Hepatic stellate cell (primary cell): ENCODE measurements at places on chromosomes 1 and 21.
A peak's percentile ranks its signal among the peaks of the same experiment; 100 is the strongest.

- DNase-seq = no peak
Observed at GRCh38 chr1:71081697-71082080, 854 bp upstream of the ZRANB2 start.

DNA sequence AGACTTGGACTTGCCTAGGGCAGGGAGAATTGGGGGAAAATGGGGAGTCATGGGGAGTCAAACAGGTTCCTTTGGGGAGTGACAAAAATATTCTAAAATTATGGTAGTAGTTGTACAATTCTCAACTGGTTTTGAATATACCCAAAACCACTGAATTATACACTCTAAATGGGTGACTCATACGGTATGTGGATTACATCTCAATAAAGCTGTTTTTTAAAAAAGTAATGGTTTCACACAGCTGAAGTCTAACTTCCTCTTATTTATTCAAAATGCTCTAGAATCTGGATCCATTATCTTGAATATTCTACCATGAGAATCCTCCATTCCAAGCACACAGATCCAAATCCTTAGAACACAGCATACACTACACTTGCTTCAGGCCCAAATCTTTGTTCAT lies 11.1 kb downstream of the EIF4G3 start:
- no peak for DNase-seq

GRCh38 chr1:29677028-29678024 lies 441.0 kb downstream of the PTPRU start:
- no peak for DNase-seq

GRCh38 chr1:89599332-89599630 lies 33.6 kb upstream of the LRRC8C start:
- no peak for DNase-seq

DNA sequence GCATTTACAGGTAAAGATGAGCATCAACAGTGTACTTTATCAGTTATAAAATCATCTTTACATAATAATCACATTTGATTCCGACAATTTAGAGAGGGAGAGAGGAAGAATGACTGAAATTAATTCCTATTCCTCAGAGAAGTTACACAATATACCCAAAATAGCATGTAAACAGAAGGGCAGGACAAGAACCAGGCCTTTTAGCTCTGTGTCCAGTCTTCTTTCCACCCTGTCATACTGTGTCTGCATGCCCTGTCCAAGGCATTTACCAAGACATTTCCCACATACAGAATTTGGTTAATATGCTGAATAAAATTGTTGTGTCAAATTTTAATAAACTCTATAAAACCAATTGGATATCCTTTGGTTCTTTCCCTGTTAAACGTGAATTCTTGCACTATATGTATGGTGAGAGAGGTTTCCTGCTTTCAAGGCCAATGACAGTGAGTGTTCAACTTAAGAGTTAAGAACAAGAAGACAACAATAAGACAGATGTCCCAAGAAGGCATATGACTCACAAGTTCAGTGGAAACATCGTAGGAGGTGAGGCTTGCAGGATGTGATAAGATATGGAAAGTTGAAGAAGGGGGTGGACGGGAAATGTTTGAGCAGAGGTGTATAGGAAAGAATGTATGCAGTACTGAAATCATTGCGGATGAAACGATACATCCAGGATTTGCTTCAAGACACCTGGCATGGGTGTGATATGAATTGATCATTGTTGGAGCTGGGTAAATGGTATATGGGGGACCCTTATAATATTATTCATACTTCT lies 20.8 kb downstream of the LRRC8B start:
- DNase-seq = no peak

DNA sequence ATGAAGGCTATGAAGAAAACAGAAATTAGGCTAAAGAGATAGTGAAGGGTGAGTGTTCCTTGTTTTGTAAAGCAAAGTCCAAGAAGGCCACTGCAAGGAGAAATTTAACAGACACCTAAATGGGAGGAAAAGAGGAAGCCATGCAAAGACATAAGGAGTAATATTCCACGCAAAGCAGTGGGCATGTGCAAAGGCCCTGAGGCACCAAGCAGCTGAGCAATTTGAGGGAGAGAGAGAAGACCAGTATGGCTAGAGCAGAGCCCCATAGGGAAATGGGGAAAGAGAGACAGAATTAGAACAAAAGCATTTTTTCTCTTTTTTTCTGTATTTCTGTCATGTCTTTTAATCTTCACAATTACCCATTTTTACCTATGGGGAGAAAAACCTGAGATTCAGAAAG lies 154.1 kb downstream of the TPR start:
- no peak for DNase-seq

DNA sequence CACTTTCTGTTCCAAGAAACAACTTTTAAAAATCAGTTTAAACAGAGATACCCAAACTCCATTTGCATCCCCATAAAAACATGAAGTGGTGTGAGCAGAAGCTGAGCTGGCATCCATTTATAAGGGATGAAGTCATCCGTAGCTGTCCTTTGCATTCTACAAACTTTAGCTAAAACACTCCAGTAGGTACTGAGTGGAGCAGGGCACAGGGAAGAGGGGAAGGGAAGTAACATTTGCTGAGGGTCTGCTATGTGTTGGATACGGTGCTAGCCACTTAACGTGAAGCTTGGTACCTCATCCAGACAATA lies 32.9 kb downstream of the VWA5B1 start:
- no peak for DNase-seq

DNA sequence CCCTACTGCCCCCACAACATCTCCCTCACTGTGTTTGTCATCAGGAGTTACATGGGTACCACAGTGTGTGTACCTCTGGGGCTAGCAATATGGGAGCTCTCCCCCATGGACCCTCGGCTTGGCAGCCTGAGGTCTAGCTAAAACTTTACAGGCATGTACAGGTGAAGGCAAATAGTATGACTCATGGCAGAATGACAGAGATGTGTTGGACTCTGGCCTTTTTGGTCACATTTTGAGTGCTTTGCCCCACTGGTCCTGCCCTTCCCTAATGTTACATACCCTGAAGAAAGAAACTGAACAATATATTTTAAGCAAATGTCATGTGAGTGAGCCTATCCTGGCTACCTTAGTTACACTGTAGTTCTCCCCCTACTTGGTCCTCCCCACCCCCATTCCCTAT lies 124.0 kb downstream of the NGF start:
- DNase-seq = no peak

DNA sequence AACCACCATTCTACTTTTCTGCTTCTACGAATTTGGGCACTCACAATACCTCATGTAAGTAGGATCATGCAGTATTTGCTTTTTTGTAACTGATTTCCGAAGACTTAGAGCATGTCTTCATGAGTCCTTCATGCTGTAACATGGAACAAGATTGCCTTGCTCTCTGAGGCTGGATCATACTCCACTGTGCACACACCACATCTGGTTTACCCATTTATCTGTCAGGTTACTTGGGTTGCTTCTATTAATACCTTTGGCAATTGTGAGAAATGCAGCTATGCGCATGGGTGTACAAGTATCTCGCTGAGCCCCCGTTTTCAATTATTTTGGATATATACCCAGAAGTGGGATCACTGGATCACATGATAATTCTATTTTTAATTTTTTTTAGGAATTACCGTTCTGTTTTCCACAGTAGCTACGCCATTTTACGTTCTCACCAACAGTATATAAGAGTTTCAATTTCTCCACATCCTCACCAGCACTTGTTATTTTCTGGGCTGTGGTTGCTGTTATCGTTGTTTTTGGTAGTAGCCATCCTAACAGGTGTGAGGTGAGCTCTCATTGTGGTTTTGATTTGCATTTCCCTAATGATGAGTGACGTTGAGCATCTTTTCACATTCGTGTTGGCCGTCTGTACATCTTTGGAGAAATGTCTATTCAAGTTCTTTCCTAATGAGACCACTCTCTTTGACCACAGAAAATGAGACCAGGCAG lies 10.7 kb upstream of the SLC2A5 start:
- no peak for DNase-seq

- DNase-seq = no peak
Observed at GRCh38 chr1:155979597-155980343, 1.4 kb upstream of the ARHGEF2 start.

- DNase-seq = no peak
Observed at GRCh38 chr1:47211796-47212269, 20.2 kb downstream of the TAL1 start.

- DNase-seq = no peak
Observed at GRCh38 chr21:46067505-46068201, 30.3 kb upstream of the COL6A2 start.

GRCh38 chr1:79695138-79695537 lies 688.6 kb upstream of the ADGRL4 start:
- no peak for DNase-seq

- peak; percentile 60 for DNase-seq
Observed at GRCh38 chr1:41672173-41672572, 187.7 kb upstream of the EDN2 start.

DNA sequence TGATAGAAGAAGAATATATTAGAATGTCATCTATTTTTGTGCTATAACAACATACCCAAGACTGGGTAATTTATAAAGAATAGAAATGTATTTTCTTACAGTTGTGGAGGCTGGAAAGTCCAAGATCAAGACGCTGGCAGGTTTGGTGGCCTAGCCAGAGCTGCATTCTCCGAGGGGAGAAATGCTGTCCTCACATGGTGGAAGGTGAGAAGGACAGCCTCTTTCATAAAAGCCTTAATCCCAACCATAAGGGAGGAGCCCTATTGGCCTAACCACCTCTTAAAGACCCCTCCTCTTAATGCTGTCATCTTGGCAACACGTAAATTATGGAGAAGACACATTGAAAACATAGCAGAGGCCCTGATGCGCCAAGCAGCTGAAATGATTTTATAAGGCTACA lies 60.1 kb upstream of the KAZN start:
- no peak for DNase-seq

GRCh38 chr21:34642211-34643075 lies 26.4 kb upstream of the CLIC6 start:
- DNase-seq = peak; percentile 64

- no peak for DNase-seq
Observed at GRCh38 chr1:116852910-116853309, 56.8 kb upstream of the PTGFRN start.

DNA sequence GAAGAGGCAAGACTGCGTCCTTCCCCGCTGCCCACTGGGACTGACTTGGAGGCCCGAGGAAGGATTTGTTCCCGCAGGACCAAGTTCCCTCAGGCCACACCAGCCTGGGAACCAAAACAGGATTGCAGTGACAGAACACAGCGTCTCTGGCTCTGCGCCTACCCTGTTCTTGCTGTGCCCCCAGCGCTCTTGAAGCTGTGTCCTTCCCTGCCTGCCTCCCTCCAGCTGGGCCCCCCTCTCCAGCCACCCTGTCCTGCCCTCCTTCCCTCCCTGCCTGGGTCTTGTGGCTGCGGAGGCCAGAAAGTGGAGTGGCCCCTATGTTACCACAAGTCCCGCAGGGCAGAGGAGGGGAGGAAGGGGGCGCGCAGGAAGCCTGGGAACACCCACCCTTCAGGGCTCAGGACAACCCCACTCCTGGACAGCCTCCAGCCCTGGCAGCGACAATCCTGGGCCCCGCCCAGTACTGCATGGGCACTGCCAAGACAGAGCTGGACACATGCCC lies 164.9 kb downstream of the DYRK1A start:
- no peak for DNase-seq

GRCh38 chr1:87644579-87645190 lies 316.0 kb downstream of the LMO4 start:
- DNase-seq = no peak

DNA sequence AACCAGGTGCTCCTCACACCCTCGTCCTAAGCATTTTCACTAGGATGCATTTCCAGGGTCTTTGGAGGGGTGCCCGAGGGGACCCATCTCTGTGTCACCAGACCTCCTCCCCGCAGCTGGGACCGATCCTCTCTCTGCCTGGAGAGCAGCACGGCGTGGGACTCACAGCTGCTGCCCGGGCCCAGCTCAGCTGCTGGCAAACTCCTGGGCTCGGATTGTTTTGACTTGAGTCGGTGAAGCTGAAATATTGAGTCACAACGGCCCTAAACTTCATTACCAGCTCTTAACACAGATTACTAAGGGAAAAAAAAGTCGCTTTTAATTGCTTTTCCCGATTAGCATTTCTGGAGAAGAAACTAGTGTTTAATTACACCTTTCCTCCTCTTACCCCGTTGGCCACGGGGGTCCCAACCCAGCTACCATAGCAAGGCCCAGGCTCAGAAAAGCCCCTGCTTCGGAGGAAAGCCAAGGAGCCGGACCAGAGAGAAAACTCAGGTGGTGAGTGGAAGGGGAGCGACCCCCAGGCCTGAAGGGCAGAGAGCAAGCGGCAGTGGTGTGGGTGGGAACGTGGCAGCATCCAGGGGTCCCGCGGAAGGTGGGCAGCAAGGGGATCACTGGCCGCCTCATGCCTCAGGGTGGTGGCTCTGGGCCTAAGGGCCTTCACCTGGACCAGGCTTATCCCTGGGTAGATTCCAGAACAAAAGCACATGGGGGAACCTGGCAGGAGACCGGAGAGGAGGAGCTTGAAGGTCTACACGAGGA lies 41.7 kb downstream of the CASZ1 start:
- DNase-seq = no peak

GRCh38 chr1:69122373-69122772 lies 445.3 kb upstream of the LRRC7 start:
- no peak for DNase-seq

DNA sequence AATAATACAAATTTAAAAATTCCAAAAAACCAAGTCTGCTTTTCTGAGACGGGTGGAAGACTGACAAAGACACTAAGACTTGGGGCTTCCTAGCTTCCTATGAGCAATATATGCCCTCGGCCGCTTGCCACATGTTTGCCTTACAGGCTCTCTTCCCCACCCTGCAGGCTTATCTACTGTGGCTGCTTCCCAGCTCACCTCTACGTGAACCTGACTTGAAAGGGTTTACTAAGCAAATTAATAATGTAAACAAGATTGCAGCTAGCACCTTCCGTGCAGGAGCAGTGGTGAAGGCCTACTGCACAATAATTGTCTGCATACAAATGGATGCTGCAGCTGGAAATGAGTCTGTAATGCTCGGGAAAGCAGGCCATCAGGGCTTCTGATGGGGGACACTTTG lies 152.9 kb upstream of the DAB1 start:
- no peak for DNase-seq

- DNase-seq = peak; percentile 75
Observed at GRCh38 chr21:38661889-38662568, 143.7 kb upstream of the ETS2 start.

DNA sequence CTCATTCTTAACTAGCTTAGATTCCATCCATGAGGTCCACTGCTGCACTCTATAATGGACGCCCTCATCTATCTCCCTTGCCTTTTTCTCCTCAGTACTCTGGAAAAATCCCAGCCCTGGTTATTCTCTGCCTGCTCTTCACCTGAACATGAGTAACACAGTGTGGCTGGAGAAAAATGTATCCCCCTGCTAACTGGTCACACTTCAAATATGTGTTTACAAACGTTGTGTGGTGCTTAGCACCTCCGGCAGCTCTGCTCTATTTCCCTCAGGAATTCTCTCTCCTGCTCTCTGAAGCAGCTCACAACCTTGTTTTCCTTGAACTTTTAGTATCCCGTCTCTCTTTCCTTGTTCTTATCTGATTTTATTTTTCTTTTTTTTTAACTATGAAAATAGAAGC lies 4.1 kb downstream of the SCCPDH start:
- DNase-seq = no peak

GRCh38 chr1:63268876-63269275 lies 53.5 kb upstream of the FOXD3 start:
- DNase-seq = no peak

- no peak for DNase-seq
Observed at GRCh38 chr1:30407865-30408580, 315.4 kb downstream of the MATN1 start.
